Fibroblast of skin of abdomen (primary cell): ENCODE measurements at places on chromosomes 4 and X.
A peak's percentile ranks its signal among the peaks of the same experiment; 100 is the strongest.

- no peak for DNase-seq
Measured at GRCh38 chr4:7000421-7001176, 42.6 kb upstream of the TADA2B start.

DNA sequence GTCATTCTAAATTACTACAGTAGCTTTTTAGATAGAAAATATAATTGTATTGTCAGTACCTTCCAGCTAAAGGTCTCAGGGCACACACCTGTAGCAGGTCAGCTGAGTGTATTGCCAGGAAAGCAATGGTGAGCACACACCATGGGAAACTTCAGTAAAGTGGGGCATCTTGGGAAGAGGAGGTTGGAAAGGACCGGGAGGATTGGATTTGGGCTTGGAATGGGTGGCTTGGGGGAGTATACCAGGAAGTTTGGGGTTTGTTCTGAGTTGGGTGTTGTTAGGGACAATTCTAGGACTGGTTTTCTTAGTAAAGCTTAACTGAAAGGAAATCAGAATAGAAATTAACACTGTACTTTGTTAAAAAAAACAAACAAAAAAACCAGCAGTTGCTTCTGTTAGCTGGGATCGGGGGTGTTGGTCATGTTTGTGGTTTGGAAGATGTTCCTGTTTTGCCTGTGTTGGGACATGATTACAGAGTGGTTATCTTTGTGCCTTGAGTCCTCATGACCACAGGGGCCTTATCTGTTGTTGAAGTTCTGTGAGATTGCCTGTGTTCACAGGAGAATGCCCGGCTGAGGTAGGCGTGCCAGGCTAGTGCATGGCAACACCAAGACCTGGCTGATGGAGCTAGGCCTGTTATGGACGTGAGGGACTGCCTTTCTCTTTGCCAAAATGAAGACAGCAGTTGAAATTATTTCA is 35.1 kb downstream of the PRIMPOL start:
- DNase-seq = no peak

- DNase-seq = no peak
Measured at GRCh38 chr4:77367638-77368037, 210.6 kb downstream of the CCNG2 start.

- DNase-seq = no peak
Measured at GRCh38 chr4:80279751-80280150, 13.3 kb downstream of the FGF5 start.

- no peak for DNase-seq
Measured at GRCh38 chrX:148741441-148741840, 241.0 kb downstream of the AFF2 start.

- no peak for DNase-seq
Measured at GRCh38 chrX:82848111-82848510, 660.0 kb upstream of the POU3F4 start.

DNA sequence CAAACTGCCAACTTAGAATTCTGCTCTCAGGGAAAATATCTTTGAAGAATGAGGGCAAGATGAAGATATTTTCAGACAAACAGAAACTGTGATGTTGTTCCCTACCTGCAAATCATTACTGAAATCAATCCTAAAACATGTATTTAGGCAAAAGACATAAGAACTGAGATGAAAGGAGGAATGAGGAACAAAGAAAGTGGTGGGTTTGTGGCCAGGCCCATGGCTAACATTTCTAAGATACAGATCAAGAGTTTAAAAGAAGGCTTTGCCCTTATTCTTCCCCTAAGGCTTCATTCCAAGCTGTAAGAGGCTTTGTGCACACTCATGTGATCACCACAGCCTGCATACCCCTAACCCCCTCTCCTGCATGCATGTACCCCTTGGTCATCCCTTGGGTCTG is 46.5 kb downstream of the ADGRG2 start:
- no peak for DNase-seq

DNA sequence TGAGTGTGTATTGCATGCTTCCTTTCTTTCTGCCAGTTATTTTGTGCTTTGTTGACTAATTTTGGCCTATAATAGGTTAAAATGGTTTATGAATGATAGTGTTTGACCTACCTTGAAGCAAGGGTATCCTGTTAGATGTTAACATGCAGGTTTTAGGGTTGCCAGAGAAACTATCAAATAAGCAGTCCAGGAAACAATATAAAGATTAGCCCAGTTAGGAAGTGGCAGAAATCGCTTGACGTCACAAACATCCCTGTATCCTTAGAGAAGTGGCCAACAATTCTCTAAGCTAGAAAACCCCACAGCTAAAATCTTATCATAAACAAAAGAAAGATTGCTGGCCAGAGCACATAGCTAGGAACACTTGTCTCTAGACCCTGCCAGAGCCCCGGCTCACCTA is 3.8 kb downstream of the NAP1L5 start:
- DNase-seq = no peak

DNA sequence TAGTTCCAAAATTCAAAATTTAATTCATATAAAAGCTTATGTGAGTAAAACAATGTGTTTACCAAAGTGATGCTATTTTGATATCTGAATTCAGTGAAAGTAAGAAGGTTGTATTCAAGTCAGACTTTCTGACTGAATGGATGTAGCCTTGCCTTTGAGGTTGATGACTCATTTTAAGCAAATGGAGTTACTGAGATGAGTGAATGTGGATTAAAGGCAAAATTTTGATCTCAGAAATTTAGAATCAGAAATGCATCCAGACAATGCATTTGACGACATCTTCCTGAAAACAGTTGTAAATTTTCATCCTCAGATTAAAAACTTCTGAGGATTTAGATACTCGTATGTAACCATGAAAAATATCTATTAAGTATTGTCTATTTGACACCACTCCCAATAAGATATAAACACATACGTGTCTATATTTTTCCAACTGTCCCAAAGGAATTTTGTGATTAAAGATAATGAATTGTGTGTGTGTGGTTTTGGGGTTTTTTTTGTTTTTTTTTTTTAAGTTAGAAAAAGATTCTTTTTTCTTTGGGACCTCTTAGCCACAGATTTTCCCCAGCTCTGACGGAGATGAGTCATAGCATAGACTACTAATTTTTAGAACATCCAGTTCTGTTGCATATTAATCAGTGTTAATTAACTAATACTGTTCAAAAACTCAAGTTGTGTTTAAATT is 34.4 kb downstream of the NFKB1 start:
- DNase-seq = peak; percentile 65

DNA sequence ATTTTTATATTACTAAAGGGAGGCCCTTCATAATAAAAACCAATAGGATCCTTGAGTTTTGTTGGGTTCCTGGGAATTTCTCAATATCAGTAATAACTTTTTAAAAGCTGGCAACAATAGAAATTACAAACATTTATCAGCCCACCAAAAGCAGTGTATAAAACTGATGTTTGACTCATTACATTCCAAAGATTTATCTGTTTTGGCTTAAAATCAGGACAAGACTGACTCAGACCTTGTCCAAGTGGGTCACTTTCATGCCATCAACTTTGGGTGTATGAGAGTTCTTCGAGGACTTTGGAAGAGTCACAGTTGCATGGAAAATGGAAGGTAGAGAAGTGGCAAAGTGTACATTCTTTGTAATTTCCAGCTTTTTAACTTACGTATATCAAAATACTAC is 102.8 kb downstream of the FRMPD4 start:
- DNase-seq = peak; percentile 5

DNA sequence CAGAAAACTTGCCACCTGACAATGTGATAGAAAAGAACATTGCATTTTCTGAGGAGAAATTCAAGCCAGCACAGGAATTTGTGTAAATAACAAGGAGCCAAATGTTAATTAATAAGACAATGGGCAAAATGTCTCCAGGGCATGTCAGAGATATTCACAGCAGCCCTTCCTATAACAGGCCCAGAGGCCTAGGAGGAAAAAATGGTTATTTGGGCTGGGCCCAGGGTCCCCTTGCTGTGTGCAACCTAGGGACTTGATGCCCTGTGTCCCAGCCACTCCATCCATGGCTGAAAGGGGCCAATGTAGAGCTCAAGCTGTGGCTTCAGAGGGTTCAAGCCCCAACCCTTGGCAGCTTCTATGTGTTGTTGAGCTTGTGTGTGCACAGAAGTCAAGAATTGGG is 55.5 kb upstream of the GABRG1 start:
- no peak for DNase-seq

- DNase-seq = no peak
Measured at GRCh38 chrX:23127586-23127985, 127.8 kb downstream of the DDX53 start.

DNA sequence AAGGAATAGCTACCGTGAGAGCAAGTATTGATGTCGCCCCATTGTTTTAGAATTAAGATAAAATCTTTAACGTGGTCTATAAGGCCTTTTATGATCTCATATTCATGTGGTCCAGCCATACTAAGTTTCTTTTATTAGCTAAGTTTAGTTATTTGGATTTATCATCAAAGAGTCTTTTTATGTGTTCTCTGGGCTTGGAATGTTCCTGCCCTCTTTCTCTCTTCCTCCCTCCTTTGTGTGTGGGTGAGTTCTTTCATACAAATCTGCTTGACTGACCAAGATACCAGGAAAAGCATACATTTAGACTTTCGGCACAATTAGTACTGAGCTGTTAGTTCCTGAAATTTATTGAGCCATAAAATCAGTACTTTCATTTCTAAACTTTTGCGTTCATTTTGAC is 11.3 kb downstream of the TDO2 start:
- no peak for DNase-seq

DNA sequence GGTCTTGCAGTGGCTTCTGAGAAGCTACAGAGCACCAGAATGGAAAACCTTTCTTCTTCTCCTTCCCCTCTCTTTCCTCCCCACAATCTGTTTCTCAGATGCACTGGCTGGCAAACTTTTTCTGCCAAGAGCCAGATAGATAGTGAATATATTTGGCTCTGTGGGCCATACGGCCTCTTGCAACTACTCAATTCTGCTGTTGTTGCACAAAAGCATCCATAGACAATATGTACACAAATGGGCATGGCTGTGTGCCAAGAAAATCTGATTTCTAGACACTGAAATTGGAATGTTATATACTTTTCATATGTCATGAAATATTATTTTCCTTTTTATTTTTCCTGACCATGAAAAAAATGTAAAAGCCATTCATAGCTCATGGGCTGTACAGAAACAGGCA is 3.1 kb downstream of the PHEX start:
- DNase-seq = no peak

DNA sequence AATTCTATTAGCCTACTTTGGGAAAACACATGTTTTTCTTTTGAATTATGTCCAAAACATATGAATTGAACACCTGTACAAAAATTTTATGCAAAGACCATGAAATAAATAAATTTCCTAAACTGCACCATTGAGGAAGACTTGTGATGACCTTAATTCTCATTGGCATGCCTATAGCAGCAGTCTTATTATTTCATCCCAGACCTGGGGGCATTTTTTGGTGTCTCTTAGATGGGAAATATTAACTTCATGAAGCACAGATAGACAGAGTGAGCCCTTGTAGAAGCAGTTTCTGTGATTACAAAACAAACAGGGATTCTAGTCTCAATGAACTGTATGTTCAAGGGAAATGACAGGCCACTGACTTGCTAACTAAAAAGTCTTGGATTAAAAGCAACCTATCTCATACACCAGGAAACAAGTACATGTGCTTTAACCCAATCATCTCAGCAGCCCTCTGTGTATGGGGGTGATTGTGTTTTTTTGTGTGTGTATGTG is 32.0 kb upstream of the HPGD start:
- no peak for DNase-seq

DNA sequence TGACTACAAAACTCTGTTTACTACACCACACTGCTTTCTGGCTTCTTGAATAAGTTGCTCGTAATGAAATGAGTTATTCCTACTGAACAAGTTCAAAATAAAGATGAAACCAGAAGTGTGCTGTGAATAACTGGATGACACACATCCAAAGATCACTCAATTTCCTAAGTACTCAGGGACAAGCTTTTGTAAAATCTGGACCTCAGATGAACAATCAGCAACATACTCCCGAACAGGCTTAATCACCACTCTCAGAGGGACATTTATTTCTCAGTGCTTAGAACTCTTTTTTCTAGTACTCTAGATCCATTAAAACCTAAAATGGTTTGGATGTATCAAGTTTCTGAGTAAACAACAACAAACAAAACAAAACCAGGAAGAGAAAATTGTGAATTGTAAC is 61.5 kb upstream of the EXOC1L start:
- DNase-seq = peak; percentile 13

DNA sequence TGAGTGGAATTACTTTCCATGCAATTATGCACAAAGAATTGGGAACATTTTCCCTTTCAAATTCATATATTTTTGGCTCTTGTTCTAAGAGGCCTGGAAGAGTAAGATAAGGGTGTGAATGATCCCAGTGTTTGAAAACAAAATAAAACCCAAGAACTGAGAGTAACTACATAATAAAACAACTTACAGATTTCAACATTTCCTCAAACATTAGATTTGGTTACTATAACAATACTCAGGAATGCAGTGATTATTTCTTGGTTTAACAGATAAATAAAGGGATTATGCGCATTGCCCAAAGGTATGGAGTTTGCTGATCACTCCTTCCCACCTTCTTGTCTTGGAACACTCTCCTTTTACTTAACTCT is 292.5 kb downstream of the CAMK2D start:
- no peak for DNase-seq

- no peak for DNase-seq
Measured at GRCh38 chr4:102694791-102695190, 66.0 kb downstream of the MANBA start.

DNA sequence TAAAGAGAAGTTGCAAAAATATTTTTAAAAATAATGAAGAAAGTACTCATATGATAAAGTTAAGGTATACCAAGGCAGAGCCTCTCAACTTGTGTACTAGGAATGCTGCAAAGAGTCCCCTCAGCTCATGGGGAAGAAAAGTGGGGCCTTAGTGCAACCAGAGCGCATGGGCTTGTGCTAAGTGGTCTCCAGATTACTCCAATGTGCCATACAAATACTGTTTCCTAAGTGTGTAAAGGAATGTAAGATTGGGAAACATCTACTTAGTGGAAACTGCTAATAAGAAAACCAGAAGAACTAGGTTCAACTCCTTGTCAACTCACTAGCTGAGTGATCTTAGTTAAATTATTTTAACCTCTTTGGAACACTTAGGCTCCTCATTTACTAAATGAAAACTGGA is 39.1 kb downstream of the NAF1 start:
- DNase-seq = no peak

DNA sequence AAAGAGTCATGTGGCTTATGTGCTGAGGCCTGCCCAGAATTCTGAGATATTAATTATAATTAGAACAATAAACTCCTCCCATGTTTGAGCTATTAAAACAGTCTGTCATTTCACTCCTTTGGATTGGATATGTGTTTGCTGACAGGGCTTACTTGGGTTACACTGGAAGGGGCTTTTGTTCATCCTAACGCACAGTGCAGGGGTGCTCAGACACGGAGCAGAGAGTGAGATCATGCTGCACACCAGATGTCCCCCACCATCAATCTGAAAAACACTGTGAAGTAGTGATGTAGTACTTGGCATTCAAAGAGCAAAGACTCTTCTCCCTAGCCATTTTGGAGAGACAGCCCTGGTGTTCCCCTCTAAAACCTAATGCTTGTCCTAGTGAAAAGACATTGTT is 24.1 kb upstream of the SMIM10L2A start:
- no peak for DNase-seq
